Cardiac fibroblast (primary cell): ENCODE measurements at places on chromosomes 5 and 9.

- no peak for DNase-seq
Observed at GRCh38 chr9:1879501-1879900, 135.6 kb upstream of the SMARCA2 start.

GRCh38 chr5:73450672-73451223 lies 2.2 kb upstream of the FOXD1 start:
- no peak for DNase-seq

DNA sequence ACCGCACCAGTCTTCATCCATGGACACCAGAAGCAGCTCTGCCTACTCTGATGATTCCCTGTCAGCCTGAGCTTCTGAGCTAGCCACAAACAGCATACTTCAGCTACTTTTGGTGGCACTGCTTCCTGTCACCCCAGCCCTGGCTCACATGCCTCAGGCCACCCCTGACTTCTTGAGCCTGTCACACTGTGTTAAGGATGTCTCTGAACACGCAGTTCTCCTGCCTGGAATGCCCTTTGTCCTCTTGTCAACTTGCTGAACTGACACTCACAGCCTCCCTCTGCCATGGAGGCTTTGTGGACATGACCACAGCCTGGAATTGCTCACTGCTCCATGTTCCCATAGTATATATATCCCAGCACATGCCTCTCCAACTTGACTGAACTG lies 7.2 kb downstream of the MACROH2A1 start:
- peak; percentile 39 for DNase-seq

DNA sequence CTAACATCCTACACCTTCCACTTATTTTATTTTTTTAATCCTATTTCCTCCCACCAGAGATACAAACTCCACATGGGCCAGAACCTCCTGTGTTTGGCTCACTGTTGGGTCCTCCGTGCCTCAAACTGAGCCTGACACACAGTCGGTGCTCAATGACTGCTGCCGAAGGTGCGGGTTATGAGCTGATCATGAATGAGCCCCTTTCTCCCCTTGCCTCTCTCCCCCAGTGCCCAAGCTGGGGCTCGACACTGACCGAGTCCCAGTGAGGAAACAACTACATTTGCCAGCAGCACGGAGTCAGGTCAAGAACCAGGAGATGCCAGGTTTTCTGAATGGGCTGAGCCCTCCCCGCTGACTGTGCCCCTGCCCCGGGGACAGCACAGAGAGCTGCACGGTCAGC lies 45.0 kb downstream of the SARDH start:
- no peak for DNase-seq

DNA sequence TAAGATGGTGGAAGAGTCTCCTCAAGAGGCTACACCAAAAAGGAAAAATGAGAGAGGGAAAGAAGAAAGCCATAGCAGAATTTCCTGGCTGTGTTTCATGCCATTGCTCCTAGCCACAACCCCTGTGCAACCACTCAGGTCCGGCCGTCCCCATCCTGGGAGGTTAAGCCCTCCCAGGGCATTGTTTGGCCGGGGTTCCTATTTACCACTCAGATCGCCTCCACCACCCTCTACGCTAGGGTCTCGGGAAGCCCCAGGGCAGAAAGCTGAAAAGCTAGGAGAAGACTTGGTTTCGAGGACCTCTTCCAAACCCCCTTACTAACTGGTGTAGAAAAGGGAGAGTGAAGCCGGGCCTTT lies 715 bp downstream of the RC3H2 start:
- DNase-seq = peak; percentile 47

DNA sequence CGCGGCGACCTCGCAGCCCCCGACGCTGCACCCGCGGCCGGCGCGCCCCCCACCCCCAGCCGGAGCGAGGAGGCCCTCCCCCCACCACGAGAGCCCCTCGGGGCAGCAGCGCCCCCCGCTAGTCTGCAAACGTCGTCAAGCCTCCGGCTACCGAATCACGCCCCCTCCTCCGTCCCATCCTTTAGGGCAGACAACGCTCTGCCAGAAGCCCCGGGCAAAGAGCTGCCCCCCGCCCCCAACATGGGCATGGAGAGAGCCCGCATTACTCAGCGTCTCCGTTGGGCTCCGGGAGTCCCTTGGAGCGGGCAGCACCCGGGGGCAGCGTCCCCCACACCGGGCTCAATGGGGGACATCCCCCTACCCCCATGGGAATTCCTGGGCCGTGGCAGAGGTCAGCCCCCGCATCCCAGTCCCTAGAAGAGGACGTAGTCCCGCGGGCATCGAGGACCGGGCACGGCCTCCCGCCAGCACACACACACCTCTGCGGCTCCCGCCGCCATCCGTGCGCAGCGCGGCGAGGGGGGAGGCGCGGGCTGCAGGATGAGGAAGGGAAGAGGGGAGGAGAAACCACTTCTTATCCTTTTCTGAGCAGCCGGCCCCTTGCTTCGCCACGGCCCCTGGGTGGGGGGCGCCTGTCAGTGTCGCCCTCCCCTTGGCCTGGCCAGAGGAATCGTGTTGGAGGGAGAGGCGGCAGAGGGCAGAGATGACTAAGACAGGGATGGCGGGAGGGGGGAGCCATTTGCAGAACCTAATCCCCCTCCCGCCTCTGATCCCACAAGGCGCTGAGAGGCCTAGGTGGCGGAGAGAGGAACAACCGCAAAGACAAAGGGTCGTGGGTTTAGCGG lies 750 bp downstream of the DNM1 start:
- peak; percentile 29 for DNase-seq
